ENCODE measurements at places on chromosomes 7 and 10. TPM values are rescaled to one million over a fixed set of nuclear protein-coding genes. Genes with fewer than 3 reads are reported as not detected.

SPAM1 gene
- total RNA-seq: not detected

PRLHR gene
- not detected for total RNA-seq

- no peak for ATAC-seq
These were observed 51.8 kb downstream of the RASGEF1A start for GRCh38 chr10:43214956-43215561.

- ATAC-seq: no peak
These were observed 3.2 kb downstream of the NDST2 start for GRCh38 chr10:73808021-73808815.

DNA sequence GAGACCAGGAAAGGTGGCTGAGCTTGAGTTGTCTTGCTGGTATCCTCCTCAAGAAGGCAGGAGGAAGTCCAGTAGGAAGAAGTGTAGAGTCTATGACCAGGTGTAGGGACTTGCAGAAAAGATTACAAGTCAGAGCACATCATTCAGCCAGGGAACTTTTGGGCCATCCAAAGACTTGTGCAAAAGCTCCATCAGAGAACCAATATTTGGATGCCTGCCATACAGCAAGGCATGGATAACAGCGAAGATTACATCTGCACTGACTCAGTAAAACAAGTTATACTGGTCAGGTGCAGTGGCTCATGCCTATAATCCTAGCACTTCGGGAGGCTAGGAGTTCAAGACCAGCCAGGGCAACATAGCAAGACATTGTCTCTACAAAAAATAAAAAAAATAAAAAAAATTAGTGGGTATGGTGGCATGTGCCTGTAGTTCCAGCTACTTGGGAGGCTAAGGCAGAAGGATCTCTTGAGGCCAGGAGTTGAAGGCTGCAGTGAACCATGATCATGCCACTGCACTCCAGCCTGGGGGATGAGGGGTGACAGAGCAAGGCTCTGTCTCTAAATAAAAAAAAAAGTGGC lies 13.2 kb upstream of the NMT2 start:
- ATAC-seq: no peak

GRCh38 chr7:111041577-111041976 lies 49.4 kb upstream of the LRRN3 start:
- ATAC-seq: peak; percentile 44
